ENCODE measurements at places on chromosomes 2 and 18.

- DNase-seq = no peak
Measured at GRCh38 chr2:35463805-35464596, 891.6 kb upstream of the CRIM1 start.

GRCh38 chr2:127515383-127515915, 10.8 kb downstream of the IWS1 start:
- DNase-seq = no peak

DNA sequence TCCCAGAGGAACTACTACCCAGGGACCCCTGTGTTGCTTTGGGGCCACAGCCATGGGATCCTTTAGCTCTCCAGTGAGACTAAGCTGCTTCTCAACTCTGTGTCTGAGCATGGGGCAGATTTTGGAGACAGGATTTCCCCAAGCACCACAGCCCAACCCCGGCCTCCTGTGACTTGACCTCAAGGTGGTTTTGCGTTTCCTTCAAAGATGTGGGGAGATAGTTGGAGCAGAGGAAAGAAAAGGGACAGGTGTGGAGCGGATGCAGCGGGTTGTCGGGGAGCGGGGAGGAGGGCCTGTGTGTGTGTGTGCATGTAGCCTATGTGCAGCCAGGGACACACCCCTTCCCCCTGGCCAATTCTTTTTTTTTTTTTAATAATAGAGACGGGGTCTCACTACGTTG, 10.2 kb downstream of the ARID5A start:
- no peak for DNase-seq

DNA sequence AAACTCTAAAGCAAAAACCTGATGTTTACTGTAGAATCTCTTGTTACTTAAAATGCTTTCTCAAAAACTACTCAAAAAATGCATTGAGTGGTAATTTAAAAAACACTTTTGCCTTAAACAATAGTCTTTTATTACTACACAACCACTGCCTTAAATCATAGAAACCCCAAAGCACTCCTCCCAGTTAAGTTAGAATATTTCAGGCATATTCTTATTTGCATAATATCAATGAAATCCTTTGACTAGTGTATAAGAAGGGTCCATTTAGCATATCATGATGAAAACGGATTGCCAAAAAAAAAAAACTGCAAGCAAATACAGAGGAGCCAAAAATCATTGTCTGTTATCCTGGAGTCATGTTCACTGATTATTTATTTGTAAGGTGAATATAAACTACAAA, 119.2 kb downstream of the PTPRM start:
- DNase-seq = no peak

GRCh38 chr18:62952807-62953206, 237.5 kb downstream of the PHLPP1 start:
- no peak for DNase-seq

DNA sequence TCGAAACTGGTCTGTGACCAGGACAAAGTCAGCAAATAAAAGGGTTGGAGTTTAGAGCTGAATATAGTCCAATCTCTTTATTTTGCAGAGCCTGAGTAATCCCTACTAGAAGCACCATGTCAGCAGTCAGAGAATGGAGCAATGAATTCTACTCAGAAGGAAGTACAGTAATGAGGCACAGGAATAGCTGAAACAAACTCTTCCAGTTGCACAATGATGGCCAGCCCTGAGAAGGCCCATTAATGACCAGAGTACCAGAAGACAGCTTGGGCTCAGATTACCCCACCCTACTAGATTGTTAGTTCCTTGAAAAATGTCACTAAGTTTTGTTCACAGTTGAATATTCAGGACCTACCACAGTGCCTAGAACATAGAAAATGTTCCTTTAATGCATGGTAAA, 40.3 kb upstream of the SCG2 start:
- no peak for DNase-seq

- DNase-seq = no peak
Measured at GRCh38 chr2:225748609-225749008, 349.1 kb downstream of the NYAP2 start.

GRCh38 chr2:189285349-189285748, 105.8 kb upstream of the COL5A2 start:
- no peak for DNase-seq

GRCh38 chr2:42298132-42298531, 62.9 kb downstream of the COX7A2L start:
- DNase-seq = no peak

GRCh38 chr18:23458830-23459529, 5.9 kb downstream of the RIOK3 start:
- no peak for DNase-seq

- no peak for DNase-seq
Measured at GRCh38 chr2:66577321-66578053, 142.6 kb downstream of the MEIS1 start.

DNA sequence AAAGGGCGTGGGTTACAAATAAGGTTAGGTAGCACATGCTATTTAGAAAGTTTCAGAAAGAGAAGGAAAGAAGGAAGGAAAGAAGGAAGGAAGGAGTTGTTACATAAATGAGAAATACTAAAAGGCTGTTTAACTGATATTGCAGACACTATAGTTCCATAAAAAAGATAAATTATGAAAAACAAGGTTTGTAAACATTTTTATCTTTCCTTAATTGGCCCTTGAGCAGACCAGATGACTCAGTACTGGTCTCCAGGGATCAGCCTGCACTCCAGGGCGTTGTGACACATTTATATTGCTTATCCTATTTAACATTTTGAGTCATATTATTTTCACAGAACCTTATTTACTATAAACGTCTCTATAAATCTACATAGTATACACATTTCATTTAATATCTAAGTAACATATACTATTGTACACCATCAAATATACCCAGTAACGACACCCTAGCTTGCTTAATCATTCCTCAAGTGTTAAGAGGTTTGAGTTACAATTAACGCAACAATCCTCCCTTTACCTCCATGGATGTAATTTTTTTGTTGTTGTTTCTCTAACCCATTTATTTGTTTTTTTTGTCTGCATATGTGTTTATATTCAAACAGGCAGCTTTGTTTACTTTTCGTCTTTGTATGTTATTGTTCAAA, 2.8 kb upstream of the RAB31 start:
- no peak for DNase-seq

- no peak for DNase-seq
Measured at GRCh38 chr2:213087040-213087439, 64.4 kb downstream of the IKZF2 start.

GRCh38 chr2:227164763-227165291, 403 bp downstream of the COL4A3 start:
- no peak for DNase-seq

DNA sequence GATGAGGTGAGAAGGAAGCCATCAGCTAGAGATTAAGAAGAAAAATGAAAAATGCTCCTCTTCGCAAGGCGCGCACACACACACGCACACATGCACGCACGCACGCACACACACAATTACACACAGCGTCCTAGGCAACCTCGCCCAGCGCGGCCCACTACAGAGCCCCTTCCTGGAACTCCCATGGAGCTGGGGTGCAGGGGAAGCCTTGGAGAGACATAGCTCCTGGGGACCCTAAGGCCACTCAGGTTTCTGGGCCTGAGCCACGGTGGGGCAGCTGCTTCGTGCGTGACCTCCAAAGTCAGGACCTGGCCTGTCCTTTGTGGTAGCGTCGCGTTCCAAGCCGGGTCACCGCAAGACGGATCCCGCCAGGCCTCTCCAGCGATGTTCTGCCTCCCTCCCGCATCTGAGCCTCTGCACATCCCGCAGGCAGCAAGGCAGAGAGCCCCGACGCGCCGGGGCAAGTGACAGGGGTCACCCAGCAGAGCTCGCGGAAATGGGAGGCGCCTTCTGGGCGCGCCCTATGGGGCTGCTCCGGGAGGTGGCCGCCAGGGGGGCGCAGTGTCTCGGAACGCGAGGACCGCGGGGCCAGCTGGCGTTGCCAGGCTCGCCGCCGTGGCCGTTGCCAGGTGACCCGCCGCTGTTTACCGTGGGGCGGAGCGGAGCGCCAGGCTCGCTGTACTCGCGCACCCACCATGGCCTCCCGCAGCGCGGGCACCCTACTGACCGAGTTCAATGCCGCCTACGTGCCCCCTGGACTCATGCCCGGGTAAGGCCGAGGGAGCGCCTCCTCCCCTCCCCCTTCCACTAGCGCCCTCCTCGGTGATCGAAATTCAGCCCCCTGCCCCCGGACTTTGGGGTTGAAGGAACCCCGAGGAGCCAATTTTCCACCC, 79.0 kb downstream of the CIB4 start:
- peak; percentile 24 for DNase-seq

GRCh38 chr2:239866350-239866749, 158.8 kb downstream of the NDUFA10 start:
- DNase-seq = no peak

- no peak for DNase-seq
Measured at GRCh38 chr2:29276151-29276550, 160.9 kb downstream of the CLIP4 start.

DNA sequence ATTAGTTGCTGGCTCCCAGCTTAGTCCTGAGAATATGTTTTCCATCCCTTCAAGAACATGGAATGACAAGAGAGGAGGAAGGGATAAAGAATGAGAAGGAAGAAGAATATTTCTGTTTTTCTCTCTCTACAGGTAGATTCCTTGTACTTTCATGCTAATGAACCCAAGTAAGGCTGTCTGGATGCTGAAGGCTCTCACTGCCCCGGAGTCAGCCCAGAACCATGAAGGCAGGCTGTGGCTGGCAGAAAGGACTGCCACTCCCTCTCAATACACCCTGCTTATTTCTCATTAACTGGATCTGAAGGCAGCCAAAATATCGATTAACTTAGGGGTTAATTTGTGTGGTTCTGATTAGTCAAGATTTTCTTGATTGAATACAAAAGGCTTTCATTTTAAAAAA, 93.1 kb upstream of the NPAS2 start:
- no peak for DNase-seq

GRCh38 chr2:63591566-63592175, 2.9 kb downstream of the MDH1 start:
- no peak for DNase-seq

DNA sequence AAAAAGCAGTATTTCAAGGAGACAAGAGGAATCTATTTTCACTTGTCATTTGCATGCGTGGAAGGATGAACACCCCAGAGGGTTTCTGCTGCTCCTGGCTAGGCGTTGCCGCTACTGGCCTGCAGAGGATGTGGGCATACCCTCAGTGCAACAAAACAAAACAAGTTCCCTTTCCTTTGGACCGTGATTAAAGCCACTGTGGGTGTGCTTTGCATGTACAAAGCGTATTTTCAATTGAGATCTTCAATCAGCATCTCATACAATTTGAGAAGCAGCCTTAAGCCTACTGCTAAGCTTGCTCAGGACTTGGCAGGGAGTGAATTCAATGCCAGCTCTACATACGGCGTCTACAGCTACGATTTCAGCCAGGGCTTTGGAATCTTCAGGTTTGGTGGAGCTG, 298.4 kb downstream of the LPIN1 start:
- no peak for DNase-seq

GRCh38 chr2:127508631-127509034, 17.7 kb downstream of the IWS1 start:
- DNase-seq = no peak

- DNase-seq = no peak
Measured at GRCh38 chr2:72605836-72606442, 219.9 kb downstream of the EXOC6B start.

All from stimulated activated CD8-positive, alpha-beta memory T cell treated with anti-CD3 and anti-CD28 coated beads, Interleukin-2, amount 100 ng/mL, for 48 hours (primary cell).